NCI-H187 (cell line): ENCODE measurements at places on chromosomes 1 and 21.

GRCh38 chr1:89407360-89407759 is 43.5 kb downstream of the GBP6 start:
- DNase-seq: no peak

GRCh38 chr1:224689374-224689773 is 73.3 kb downstream of the CNIH3 start:
- no peak for DNase-seq

DNA sequence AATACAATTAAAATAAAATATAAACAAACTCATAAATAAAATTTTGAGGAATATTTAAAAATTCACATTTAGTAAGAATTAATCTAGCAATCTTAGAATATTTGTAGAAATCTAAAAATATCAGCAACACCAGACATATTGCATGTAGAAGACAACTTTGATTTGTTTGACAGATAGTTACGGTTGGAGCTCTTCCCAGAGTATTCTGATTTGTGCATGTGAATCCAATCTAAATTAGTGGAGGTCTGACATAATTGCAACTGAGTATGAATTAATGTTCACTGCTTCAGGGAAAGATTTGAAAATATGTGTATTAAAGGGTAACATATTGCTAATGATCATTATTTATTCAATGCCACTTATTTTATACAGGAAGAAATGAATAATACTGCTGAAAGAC is 1546.2 kb downstream of the BRINP3 start:
- DNase-seq: no peak

GRCh38 chr1:15077384-15077783 is 76.2 kb upstream of the TMEM51 start:
- no peak for DNase-seq

DNA sequence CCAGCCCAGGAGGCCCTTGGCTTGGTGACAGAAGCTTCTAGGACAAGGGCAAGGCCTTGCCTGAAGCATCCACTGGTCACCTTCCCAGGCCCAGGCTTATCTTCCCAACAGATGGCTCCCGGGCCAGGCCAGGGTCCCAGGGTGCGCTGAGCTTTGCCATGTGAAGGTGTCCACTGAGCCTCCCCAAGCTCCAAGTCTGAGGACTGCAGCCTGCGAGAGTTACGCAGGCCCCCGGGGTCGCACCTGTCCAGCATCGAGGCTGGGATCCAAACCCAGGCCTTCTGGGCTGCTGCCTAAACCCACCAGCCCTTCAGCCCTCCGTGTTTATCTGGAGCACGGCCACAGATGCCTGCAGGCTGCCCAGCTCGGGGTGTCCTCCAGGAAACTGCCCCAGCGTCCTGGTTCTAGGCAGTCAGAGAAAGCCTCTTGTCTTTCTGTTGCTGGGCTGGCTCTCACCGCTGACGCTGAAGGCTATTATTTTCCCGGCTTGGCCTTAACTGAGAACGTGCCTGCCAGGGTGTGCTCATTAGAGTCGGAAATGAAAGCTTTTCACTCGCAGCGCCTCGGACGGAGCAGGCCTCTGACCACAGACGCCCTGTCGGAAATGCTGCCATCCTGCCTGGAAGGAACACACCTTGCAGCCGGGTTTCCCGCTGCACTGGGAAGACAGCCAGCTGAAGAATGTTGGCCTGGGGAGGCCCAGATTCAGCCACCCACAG is 71.4 kb downstream of the MEGF6 start:
- no peak for DNase-seq

GRCh38 chr1:33684396-33685179 is 179.3 kb upstream of the HMGB4 start:
- DNase-seq: no peak

DNA sequence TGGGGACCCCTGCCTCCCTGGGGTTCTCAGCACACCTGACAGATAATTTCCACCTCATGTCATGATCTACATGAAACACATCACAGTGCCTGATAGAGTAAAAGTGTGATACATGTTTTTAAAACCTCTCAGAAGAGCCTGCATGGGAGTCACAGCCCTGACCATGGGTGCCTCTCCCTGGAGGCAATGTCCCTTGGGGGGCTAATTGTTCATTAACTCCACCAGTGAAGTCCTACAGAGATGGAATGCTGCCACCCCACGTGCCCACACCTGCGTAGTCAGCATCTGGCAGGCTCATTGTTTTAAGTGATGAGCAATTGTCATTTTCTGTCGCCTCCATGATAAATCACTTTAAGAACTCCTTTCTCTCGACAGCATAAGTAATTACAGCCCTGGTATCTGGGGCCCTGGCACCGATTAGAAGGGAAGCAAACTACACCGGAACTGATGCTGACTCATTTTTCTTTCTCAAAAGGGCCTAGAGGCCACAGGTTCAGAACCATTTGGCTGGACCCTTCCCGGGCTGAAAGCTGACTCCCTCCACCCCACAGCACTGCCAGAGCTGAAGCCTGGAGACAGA is 109.6 kb upstream of the GJB5 start:
- no peak for DNase-seq

DNA sequence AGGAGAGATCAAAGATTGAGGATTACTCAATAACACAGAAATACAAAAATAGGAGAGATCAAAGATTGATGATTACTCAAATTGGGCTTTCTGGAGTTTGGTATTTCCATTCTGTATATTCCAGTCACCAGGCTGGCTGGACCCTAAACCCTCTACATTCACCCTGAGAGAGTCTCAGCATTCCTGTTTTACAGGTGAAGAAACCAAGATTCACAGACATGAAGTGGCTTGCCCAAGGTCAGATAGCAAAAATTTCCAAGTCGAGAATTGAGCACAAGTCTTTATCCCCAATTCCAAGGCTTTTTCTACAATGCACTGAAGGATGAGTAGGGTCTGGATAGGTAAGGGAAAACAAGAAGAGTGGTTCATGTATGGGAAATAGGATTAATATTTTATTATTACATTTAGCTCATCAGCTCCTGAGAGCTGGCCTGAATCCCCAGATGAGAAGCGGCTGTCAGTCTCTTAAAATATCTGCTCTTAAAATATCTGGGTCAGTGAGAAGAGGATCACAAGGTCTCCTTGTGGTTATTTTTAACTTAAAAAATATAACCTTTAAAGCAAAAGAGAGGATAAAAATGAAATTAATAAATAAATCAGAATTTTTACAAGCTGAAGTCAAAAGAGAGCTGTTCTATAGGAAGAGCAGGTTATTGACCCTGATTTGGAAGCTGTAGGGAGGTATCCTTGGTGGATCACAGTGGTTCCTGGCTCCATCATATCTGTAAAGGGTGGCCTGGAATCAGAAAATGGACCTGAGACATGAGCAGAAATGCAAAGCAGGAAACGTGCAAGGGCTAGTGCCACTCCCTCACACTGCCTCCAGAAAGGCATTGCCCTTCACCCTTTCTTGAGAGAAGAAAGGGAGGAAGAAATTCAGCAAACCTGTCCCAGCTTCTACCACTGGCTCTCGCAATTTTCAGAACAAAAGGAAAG is 29.1 kb upstream of the SEC16B start:
- DNase-seq: no peak

DNA sequence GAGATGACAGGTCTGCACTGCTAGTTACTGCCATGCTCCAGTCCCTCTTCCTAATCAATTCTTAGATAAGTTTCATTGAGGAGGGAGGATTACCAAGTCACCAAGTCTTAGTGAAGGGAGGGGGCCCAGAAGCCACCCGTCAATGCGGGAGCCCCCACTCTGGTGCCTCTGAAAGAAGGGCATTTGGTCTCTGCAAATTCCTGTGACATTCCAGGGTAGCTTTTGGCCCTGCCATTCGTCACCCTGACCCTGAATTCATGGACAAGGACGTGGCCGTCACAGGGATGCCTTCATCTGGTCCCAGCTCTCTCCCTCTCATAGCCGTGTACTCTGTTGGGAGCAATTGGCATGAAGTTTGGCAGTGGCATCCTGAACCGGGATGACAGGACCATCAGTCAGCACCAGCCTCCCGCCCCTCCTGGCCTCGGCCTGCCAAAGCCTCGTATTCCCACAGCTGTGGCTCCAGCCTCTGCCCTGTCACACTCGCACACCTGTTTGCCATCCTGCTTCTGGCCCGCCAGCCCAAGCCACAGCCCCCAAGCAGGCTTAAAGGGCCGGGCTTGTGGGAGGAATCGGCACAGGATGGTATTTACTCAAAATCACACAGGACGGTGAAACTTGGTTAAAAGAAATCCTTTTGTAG is 150.7 kb downstream of the CLIC6 start:
- no peak for DNase-seq

DNA sequence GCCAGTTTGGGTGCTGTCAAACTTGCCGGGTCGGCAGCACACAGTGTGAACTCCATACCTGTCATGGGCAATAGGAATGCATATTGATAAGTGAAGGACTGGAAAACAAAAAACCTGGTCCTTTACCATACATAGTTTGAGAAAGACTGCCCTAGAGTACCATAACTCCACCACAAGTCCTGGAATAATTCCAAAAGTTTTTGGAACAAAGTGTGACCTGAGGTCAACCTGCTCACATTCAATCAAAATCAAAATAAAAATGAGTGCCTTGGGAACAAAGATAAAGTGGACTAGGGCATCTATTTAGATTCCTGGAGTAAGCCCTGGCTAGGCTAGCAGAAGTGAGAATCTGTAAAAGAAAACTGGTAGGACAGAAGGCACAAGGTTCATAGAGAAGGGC is 7.6 kb downstream of the PEX19 start:
- no peak for DNase-seq

DNA sequence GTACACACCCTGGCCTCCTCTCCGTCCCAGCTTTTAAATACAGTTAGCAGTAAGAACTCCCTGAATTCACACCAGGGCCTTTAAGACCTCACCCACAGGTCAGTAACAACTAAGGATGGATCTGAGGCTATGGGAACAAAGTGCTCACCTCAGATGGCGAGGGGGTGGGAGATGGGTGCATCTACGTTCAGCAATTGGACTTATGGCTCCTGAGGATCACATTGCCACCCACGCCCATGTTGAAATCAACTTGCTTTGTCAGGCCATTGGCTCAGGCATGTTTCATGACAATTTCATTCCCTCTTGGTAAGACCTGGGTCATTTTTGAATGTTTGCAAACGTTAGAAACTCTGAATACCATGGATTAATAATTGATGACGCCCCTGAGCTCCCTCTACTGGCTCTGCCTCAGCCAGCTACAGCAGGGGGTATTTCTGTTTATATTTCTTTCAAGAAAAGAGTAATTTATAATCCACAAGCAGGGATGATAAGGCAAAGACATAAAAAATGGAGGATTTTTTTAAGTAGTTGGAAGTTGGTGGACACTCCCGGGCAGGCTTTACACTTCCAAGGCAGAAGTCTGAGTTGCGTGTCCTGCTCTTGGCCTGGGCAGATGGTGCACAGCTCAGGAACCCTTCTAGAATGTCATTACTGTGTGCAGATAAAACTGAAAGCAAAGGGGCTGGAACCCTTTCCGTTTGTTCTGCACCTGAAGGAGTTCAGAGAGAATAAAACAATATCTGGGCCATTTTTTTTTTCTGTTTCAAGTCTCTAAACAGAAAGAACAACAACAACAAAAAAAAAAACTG is 13.7 kb upstream of the LBR start:
- DNase-seq: no peak

GRCh38 chr1:153546371-153546770 is 765 bp upstream of the S100A4 start:
- no peak for DNase-seq

DNA sequence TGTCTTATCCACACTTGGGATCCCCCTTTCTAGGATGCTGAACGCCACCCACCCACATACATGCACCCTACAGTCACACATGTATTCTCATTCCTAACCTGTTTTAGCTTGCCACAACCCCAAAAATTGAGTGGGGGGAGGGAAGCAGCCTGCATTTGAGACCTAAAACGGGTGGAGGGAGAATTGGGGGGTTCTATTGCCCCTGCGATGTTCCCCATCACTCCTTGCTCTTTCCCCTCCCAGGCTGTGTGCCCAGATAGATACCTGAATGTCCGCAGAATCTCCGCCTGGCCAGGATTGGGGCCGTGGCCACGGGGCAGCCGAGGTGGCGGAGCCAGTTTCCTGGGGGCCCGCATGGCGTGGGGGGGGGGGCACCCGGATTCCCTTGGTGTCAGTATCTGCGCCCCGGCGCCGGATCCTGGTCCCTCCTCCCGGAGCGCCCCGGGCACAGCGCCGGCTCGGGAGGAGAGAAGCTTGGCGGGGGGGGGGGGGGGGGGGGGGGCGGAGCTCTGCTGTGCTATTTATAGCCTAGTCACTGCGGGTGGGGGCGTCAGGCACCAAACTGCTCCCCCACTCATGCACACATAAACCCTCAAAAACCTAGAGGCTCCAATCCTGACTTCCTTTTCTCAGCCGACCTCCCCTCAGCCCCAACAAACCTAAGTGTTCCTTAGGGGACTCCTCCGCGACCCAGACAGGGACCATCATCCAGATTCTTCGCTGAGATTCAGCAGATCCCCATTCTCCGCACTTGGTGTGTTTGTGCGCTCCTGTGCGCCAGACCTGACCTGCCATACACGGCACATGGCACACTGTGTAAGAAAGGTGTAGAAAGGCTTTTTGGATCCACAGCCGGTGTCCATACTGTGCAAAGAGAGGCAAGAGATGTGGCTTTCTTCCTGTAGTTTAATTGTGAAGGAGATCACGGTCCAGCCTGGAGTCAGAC is 1.9 kb downstream of the ANKRD34A start:
- no peak for DNase-seq

DNA sequence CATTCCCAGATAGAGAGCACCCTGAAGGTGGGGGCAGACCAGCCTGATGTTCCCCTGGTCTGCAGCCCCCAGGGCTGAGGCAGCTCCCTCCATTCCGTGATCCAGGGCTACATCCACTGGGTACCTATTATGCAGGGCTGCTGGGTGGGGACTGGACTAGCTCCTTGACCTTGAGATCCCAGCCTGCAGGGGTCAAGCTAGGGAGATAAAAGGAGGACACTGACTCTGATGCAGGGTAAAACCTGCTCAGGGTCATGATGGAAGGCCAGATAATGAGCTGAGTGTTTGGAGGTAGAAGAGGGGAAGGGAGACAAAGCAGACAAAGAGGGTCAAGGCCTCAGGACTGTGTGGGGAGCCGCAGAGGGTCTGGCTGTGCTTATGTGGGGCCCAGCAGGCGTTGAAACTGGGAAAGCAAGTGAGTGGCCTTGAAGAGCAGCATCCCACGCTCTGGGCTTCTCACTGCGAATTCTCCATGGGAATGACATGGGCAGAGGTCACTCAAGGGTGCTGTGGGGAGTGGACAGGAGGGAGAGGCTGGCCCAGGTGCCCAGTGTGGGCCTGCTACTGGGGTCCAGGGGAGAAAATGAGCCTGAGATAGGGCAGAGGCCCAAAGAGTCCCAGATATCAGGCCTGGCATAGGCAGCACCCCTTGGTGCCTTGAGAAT is 9.7 kb downstream of the FOXO6 start:
- DNase-seq: no peak

DNA sequence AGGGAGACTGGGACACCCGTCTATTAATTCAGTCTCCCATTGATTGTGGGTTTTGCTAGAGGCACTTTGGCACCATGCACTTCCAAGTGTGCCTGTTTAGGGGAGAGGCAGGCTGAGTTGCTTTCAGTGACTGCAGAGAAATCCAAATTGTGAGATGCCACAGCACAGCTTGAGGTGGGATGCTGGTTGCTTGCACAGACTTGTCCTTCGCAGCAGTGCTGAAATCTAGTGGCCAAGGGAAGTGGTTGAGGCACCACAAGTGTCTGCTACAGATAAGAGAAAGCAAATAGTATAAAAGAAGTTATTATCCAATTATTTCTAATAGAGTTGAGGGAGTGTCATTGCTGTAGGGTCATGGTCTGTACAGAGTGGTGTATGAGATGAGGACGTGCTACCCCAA is 40.0 kb upstream of the APP start:
- no peak for DNase-seq

GRCh38 chr1:32917521-32917920 is 16.3 kb upstream of the TMEM54 start:
- DNase-seq: no peak
